ENCODE measurements at places on chromosomes 1 and 21.
A peak's percentile ranks its signal among the peaks of the same experiment; 100 is the strongest.

- DNase-seq = no peak
Measured at GRCh38 chr1:38578271-38578951, 281.2 kb downstream of the RRAGC start.

DNA sequence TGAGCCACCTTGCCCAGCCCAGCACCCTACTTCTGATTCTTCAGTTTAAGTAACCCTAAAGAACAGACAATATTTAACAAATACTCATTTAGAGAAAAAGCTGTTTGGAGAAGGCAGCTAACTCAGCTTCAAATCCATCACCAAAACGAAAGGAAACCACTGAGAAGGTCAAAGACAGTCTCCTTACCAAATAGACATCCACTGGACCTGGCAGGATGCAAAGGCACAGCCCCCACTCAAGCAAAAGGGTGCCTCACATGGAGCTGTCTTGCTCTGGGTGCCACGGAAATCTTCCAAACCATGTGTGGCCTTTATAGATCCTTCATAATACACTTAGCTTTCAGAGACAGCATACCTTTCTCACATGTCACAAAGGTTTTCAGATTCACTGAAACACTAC is 165.5 kb downstream of the RERE start:
- DNase-seq = no peak

GRCh38 chr1:203935321-203935720 is 73.9 kb downstream of the SNRPE start:
- DNase-seq = no peak

DNA sequence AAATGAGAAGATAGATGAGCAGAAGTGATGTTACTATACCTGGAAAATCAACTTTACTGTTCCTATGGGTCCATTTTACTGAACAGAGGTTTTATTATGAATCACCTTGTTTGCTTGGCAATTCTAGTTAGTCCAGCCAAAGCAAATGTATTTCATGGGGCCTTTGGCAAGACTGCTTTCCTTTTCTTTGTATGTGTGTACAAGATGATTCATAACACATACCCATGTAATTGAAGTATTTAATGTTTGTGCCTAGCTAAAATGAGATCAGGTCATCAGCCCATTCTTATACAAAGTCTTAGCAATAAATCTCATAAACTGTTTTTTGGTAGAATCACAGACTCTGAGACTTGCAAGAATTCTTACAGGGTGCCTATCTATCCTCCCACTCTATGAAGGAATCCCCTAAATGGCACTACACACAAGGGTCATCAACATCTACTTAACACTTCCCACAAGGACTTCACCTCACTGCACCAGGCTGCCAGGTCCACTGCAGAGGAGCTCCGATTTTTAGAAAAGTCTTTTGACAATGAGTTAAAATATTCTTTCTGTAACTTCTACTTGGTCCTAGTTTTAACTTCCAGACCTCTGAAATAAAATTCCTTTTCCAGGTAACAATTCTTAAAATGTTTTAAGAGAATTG is 58.5 kb downstream of the LPAR3 start:
- no peak for DNase-seq

GRCh38 chr1:17356387-17357026 is 15.5 kb upstream of the PADI6 start:
- no peak for DNase-seq

- DNase-seq = no peak
Measured at GRCh38 chr1:206589206-206589605, 23.1 kb downstream of the EIF2D start.

DNA sequence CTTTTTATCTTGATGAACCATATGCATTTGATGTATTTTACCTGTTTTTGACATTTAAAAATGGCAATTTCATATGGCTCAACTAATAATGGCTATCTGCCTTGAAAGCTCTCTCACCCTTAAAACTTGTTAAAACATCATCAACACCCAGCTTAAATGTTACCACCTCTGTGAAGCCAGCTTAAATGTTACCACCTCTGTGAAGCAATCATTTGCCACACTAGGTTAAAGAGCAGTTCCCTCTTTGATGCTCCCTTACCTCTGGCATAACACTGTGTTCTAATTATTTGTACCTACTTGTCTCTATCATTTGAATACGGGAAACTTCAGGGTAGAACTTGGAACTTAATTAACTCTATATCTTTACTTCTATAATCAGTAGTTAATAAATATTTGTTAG is 182.0 kb downstream of the LHX8 start:
- no peak for DNase-seq

DNA sequence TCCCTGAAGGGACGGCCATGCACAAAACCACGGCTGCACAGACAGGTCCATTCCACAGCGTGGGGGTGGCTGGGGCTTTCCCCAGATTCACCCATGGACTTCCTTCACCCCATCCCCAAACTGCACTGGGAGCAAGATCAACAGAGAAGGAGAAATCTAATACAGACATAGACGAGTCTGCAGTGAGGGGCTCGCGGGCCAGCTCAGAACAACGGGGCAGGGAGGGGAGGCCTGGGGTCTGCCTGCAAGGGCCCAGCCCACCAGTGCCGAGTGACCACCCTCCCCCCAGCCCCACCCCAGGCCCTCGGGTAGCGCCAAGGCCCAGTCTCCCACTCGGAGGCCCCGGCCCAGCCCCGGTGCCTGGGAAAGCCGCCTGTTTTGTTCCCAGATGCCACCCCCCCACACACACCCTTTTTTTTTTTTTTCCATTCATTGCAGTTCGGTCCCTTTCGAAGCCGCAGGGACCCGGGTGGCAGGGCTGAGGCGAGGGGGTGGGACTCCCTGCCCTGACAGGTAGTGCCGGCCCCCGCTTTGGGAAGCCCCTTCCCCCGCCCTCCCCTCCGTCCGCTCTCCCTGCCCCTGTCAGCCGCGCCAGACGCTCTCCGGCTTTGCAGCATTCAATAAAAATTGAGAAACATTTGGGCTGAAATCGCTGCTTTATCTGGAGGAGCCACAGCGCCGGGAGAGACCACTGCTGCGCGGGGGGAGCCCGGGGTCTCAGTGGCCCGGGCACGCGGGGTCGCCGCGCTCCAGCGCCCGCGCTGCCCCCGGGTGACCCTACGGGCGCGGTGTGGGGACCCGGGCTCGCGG is 543 bp upstream of the EPHB2 start:
- DNase-seq = peak; percentile 82

- DNase-seq = no peak
Measured at GRCh38 chr1:156806512-156807440, 9.9 kb downstream of the SH2D2A start.

DNA sequence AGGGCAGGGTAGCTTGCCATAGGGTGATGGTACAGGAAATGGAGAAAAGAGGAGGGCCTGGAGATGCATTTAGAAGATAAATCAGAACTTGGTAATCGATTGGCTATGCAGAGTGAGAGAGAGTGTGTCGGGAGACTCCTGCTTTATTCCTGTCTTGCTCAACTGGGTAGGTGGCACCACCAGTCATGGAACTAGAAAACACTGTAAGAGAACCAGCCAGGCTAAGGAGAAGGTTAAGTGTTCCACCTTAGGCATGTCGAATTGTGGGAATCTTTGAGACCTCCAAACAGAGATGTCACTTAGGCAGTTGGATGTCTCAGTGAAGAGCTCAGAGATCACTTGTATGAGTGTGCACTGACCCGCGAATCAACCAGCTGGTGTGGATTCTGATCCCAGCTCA is 28.7 kb upstream of the RD3 start:
- DNase-seq = no peak

GRCh38 chr1:185595835-185596667 is 138.1 kb upstream of the HMCN1 start:
- no peak for DNase-seq

DNA sequence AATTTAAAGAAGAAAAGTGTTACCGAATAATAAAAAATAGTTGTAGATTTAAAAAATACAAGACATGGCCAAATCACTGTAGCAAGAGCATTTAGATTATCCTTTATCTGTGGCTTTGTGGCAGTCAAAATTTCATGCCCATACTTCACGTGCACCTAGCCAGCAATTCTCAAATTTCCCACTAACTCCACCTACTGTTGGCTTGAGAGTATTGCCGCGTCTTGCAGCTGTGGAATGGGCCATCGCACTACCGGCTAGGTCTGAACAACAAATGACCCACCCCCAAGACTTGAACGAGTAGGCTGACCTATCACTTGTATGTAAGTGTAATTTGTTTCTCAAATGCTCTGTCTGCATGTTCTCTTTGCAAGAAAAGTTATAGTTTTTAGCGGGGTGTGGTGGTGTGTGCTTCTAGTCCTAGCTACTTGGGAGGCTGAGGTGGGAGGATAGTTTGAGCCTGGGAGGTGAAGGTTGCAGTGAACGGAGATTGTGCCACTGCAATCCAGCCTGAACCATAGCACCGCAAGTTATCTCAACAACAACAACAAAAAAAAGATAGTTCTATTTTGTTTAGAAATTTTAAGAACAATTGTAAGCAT is 4.1 kb downstream of the KRTAP13-4 start:
- peak; percentile 13 for DNase-seq

GRCh38 chr1:154519591-154519991 is 17.4 kb upstream of the SHE start:
- no peak for DNase-seq

DNA sequence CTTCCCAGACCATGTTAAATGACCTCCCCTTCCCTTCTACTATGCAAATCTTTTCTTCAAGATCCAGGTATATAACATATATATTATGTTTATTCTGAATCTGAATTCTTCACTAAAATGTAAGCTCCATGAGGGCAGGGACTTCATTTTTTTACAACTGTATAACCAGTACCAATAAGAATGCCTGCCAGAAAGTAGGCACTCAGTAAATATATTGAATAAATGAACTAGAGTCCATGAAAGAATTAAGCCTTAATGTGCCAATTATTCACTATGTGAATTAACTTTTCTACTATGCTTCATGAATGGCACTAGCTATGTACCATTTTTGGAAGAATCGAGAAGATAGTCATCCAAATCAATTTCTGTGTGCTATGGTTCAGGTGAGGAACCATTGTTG is 60.1 kb downstream of the SH3GLB1 start:
- no peak for DNase-seq

GRCh38 chr1:228204958-228205357 is 2.9 kb upstream of the OBSCN start:
- peak; percentile 50 for DNase-seq

DNA sequence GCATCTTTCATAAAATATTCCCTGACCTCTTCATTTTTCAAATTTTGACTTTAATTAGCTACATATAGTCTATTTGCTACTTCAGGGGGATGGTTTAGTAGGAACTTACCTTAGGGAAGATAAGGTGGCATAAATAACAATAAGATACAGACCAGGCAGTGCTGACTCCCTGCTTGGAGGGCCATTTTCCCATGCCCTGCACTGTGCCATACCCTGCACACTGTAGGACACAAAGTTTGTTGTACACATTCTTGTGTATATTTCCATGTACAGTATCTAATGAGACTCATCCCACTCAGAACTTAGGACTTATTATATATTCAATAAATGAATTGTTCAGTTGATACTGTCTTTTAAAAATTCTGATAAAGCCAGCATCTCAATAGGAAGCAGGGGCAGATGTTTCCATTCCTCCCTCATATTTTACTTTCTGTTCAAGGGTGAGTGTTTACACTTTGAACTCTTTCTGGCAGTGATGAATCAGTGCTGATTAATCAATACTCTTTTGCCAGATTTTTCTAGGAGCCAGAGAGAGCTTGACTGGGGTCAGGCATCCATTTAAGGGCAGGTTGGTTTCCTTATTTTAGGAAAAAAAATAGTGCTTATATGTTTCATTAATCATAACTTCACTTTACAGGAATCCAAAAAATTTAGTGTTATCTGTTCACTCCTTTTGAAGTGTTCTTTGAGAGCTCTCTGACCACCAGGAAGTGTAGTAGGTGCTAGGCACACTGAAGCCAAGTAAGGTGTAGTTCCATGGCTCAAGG is 30.6 kb downstream of the MPZL1 start:
- DNase-seq = no peak

GRCh38 chr1:236137285-236137852 is 5.0 kb upstream of the GPR137B start:
- no peak for DNase-seq

DNA sequence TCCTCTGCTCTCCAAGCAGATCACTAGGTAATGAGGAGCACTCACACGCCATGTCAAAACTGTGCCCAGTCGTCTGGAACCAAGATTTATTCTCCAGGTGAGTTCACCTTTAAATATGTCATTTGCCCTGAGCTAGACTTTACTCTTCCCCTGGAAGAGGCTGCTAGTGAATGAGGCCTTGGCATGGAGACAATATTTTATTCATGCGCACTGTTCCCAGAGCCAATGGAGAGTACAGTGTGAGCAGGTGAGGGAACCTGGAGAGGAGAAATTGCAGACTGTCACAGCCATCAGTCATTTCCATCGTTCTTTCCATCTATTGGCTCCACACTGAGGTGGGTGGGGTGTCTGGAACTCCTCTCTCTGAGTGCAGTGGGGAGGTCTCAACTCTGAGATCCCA is 333.6 kb downstream of the KCNH1 start:
- no peak for DNase-seq

DNA sequence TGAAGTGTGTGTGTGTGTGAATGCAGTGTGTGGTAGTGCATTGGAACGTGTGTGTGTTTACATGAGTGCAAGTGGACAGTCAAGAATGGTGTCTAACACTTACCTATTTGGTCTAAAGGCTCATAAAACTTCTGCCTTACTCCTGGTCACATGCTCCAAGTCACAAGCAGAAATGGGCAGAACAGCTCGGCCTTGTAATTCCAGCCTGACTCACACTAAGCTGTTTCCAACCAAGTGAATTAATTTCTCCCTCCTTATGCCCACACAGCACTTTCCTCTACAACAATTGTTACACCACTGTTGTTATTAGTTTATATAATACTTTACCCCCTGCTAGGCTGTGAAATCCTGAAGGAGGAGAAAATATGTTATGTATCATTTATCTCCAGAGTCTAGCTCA is 43.8 kb downstream of the DDR2 start:
- no peak for DNase-seq

DNA sequence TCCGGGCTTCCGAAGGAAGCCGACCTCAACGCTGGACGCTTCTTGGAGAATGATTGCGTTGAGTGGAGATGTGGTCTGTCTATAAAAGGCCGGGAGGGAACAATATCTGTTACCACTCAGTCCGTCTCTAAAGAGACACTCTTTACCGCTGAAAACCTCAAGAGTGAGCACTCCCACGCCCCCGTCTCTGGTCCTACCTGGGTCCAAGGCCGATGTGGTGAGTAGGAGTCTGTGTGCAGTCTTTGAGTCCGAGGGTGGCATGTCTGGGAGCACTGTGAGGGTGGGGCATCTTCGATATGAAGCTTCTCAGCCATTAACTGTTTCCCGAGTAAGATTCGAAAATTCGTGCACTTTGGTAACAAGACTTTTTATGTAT is 576 bp downstream of the ZFP69 start:
- peak; percentile 20 for DNase-seq

GRCh38 chr1:24224761-24225160 is 37.7 kb upstream of the IFNLR1 start:
- no peak for DNase-seq

GRCh38 chr1:47893412-47893811 is 103.8 kb downstream of the TRABD2B start:
- no peak for DNase-seq

GRCh38 chr1:163258181-163258580 is 55.5 kb upstream of the RGS5 start:
- DNase-seq = no peak

DNA sequence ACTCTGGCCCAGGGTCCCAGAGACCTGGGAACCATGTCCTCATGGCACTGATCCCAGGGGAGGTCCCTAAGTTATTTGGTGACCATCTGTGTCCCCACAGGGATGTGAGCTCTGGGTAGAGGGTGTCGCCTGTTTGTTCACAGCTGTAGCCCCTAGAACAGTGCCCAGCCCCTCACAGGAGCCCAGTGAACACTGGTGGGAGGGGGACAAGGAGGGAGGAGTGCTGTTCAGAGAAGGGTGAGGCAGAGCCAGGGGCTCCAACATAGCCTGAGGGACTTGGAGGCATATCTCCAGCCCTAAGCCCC is 450.4 kb downstream of the MATN1 start:
- DNase-seq = no peak
